Activated T-helper 1 cell treated with anti-CD3 and anti-CD28 coated beads, Interleukin-2, amount 50 U/mL, for 16 hours (primary cell): ENCODE measurements at places on chromosomes 16 and 17.

DNA sequence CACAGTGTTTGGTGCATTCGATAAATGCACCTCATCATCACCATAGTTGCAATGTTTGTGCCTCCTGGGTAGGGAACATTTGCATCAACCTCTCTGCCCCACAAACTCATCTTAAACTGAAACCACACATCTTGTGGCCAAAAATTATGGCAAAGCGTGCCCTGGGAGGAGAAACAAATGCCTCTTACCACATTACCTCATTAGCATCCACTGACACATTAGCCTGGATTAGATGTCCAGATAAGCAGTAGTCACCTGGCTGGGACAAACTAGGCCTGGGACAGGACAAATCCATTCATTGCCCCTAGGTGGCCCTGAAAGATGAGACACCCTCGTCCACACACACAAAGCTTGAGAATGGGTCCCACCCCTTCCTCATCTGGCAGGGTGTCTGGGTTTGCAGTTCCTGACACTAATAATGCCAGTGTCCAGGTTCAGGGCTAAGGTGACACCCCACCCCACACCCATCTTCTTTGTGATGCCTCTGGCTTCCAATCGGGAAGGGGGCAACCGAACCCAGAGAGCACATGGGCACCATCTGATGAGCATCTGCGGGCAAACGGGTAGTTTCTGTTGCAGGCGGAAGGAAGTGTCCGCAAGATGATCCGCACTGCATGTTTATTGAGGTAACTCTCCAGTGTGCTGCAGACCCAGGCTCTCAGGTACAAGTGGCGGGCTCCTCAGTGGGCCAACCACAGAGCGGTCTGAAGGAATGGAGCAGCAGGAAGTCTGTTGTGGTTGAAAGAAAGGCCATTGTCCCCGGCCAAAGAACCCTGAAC is 8.6 kb downstream of the XYLT1 start:
- DNase-seq, result no peak

GRCh38 chr16:62041401-62041800 is 5.2 kb upstream of the CDH8 start:
- DNase-seq, result no peak

DNA sequence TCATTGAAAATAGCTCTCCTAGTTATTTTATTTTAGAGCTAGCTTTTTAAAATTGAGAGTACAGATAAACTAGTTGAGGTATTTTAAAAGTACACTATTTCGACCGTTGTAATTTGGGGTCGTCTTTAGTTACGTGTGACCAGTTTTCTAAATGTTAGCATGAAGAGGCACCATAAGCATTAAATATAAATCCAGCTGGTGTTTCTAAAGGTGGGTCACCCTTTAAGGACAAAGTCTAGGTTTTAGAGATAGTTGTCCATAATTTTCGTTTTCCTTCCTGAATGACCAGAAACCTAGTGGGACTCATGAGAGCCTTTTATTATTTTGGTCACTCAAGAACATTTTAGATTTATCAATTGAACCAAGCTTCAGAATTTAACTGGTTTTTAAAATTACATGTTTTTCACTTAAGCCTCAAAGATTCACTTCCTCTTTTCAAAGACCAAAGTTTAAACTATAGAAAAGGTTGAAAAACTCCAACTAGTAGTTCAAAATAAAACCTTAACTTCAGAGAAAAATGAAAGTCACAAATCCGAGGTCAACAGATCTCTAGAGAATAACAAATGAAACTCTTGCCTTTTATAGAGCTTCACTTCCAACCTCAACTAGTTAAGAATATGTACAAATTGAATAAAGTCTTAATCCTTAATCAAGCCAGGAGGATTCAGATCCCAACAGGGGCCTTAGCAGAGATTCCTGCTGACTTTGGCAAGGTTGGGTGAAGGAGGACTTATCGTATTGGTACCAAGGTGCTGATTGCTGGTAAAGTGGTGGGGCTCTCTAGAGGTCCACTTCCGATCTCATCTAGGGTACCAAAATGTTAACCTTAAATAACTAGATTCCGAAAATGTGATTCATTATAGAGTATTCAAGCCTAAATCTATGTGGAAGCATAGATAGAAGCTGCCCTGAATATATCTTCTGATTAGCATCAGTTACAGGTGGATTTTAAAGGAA is 32.5 kb downstream of the PHKB start:
- no peak for DNase-seq

DNA sequence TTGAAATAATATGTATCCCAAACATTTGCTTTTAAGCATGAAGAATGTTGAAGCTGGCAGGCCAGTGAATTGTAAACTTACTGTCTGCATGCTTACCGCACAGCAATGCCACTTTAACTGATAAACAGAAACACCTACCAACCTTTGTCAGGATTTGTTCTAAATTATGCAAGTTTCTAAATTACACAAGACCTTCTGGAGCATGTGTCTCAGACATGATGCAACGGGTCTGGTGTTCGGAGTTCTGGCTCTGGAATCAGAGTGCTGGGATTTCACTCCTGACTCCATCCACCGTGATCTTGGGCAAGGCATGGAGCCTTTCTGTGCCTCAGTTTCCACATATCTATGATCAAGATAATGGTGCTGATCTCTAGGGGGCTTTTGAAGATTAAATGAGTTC is 111.2 kb downstream of the CCT6B start:
- no peak for DNase-seq

DNA sequence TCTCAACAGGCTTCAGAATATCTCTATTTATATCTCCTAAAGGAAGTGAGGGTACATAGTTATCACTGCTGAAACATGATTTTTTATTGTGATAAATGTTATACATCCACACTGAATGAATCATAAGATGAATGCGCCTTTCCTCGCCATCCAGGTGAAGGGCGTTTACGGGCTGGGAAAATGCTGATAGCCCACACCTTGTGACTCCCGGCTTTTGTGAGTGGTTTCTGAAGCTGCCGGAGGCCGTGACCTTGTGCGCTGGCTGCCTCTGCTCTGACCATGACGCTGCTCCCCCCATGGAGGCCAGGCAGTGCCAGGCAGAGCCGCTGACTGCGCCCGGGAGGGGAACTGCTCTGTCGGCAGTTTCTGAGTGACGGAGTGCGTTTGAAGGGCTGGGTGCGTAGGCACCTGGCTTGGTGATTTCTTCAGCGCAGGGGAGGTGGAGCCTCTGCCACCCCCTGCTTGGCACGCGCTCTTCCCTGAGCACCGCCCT is 97.2 kb downstream of the RAP1GAP2 start:
- DNase-seq, result no peak

DNA sequence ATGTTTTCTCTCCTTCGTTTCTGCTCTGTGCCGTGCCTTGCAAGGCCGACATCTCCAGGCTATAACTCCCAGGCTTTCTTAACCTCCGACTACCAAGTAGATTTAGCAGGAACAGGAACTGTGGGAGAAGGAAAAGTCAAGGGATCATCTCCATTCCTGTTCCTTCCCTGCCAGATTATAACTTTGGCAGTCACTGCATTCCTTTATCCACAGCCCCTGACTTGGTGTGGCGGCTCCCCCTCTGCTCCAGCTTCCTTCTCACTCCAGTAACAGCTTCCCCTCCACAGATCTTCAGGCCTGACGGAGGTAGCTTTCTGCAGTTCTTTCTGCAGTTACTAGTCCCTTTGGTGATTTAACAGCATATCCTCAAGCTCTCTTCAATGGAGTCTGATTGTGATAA is 234.6 kb upstream of the MON1B start:
- no peak for DNase-seq

- DNase-seq, result no peak
Observed at GRCh38 chr16:72689851-72690250, 358.1 kb downstream of the ZFHX3 start.

DNA sequence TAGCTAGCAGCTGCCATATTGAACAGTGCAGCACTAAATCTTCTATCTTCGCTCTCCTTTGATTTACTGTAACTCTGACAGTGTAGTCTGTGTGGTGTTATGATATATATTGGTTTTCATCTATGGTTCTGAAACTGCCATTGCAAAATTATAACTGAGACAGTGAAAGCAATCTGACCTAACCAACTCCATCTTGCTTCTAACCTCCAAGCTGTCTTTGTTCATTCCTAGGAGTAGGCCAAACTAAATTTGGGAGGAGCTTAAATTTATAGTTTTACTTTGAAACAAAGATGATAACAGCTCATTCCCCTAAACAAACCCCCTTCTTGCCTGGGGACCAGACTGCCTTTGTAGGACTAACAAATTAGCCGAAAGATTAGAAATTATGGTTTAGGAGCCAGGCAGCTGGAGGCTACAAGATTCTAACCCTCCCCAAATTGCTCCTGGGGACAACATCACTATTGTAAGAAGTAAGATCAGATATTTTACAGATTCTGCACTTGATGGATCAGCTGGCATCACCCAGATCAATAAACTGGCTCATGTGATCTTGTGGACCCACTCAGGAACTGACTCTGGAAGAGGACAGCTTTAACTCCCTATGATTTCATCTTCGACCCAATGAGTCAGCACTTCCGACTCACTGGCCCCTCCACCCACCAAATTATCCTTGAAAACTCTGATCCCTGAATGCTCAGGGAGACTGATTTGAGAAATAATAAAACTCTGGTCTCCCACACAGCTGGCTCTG is 47.0 kb upstream of the FBXO47 start:
- DNase-seq, result no peak

DNA sequence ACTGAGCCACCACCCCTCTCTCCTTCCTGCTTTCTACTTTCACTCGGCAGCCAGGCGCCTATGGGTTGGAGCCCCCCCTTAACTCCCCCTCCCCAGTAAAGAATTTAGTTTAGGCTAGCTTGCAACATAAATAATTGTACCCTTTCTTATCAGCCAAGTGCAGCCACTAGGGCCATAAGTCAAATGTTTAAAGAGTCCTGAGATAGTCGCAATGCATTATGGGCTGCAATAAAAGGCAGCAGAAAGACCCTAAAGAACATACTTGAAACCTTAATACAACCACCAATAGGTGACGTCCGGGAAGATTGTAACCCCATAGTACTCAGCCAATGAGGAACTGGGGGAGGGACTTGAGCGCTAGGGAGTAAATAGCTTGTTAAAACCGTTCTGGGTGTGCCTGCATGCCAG is 40.5 kb downstream of the C16orf82 start:
- no peak for DNase-seq

GRCh38 chr17:82948081-82948511 is 108.3 kb upstream of the ZNF750 start:
- no peak for DNase-seq

DNA sequence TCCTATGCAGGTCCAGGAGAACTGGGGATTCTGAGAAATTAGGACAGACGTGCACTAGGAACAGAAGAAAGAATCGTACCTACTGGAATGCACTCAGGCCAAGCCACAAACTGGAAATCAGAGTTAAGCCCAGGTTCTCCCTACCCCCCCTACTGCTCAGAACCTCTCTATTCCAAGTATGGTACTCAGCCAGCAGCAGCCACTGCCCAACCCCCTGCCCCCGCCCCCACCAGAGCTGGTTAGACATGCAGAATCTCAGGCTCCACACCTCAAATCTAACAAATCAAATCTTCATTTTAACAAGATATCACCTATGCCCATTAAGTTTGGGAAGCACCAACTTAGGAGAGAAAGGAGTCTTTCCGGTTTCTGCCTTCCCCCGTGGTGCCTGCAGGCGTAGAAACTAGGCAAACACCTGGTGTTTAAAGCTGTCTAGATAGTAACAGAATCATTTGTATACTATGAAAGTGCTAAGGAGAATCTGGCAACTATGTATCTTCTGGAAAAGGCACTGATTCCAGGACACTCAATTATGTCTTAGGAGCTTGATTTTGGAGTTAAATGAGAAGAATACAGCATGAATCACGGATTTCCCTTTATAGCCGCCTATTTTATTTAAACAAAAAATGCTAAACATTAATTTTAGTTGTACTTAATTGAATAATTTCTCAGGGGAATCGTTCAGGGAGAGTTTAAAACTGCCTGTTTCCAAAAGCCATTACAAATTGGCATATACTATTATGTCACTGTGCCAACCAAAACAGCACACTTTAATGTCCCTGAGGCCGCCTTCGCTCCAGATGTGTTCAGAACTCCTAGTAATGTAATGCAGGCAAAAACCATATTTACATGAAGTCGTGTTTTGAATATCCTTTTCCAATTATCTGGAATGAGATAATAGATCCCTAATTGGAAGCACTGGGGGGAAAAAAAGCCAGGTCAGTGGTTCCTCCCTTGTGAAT is 166.5 kb downstream of the STX8 start:
- DNase-seq, result no peak

- no peak for DNase-seq
Observed at GRCh38 chr16:2186505-2186904, 9.9 kb downstream of the CASKIN1 start.

DNA sequence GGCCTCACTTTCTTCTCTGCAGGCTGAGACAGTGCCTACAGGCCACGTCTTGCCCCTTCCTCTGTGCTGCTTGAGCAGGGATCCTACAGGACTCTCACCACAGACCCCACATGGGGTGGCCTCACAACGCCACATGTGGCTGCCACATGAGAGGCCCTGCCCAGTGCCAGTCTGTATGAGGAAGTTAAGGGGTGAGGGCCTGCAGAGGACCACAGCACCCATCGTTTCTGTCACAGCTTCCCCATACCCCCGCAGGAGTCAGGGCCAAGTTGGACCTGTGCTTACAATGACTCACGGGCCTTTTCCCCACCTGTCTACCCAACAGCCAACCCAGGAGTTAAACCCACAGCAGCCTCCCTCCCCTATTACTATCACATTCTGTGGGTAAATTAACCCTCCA is 2.9 kb upstream of the GSDMB start:
- no peak for DNase-seq

DNA sequence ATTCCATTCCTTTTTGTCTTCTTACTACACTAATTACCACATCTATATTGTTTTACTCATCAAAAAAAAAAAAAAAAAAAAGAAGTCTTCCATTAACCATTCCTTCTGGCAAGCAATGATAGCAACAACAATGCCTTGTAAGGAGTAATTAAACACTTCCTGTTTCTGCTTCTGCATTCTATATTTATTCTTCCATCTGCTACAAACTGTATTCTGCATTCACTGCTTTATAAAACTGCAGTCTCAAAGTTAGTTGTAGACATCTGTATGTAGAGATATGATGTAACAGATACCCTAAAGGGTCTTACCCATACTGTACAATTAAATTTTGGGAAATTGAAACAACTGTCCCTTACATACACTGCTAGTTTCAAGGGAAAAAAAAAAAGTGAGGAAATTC is 28.7 kb upstream of the ABCA6 start:
- DNase-seq, result no peak

- no peak for DNase-seq
Observed at GRCh38 chr17:15999974-16000827, 577 bp downstream of the TTC19 start.
